Stimulated activated CD4-positive, alpha-beta T cell treated with anti-CD3 and anti-CD28 coated beads, Interleukin-2, amount 100 ng/mL, for 48 hours (primary cell): ENCODE measurements at places on chromosomes 4 and X.

GRCh38 chr4:51843309-51844152, 578 bp downstream of the DCUN1D4 start:
- peak; percentile 39 for DNase-seq

DNA sequence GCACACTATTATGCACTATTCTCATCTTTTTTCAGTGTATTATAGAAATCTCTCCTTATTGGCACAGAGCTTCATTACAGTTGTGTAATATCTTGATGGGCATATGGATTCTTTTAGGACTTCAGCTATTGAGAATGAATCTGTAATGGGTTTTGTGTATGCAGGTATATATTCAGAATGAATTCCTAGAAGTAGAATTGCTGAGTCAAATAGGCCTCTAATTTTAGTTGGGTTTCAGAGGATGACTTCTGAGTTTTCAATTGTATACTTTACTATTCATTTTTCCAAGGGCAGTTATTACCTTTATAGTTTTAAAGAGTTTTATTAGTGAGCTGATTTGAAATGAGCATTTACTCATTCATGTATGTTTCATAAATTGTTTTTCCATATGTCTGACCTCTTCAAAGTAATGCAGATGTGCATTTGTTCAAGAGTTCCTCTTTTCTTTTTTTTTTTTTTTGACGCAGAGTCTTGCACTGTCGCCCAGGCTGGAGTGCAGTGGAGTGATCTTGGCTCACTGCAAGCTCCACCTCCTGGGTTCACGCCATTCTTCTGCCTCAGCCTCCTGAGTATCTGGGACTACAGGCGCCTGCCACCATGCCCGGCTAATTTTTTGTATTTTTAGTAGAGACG, 19.5 kb downstream of the CASP6 start:
- no peak for DNase-seq

GRCh38 chr4:176762661-176763308, 29.9 kb downstream of the VEGFC start:
- DNase-seq: no peak

- no peak for DNase-seq
These were observed 59.9 kb downstream of the RTL9 start for GRCh38 chrX:110418316-110419235.

- no peak for DNase-seq
These were observed 41.1 kb upstream of the MGST2 start for GRCh38 chr4:139624441-139625092.

GRCh38 chr4:162497564-162498167, 333.9 kb upstream of the FSTL5 start:
- no peak for DNase-seq

GRCh38 chr4:61771056-61771455, 570.9 kb downstream of the ADGRL3 start:
- no peak for DNase-seq

- DNase-seq: no peak
These were observed 23.4 kb upstream of the CT47A1 start for GRCh38 chrX:121008920-121009319.

DNA sequence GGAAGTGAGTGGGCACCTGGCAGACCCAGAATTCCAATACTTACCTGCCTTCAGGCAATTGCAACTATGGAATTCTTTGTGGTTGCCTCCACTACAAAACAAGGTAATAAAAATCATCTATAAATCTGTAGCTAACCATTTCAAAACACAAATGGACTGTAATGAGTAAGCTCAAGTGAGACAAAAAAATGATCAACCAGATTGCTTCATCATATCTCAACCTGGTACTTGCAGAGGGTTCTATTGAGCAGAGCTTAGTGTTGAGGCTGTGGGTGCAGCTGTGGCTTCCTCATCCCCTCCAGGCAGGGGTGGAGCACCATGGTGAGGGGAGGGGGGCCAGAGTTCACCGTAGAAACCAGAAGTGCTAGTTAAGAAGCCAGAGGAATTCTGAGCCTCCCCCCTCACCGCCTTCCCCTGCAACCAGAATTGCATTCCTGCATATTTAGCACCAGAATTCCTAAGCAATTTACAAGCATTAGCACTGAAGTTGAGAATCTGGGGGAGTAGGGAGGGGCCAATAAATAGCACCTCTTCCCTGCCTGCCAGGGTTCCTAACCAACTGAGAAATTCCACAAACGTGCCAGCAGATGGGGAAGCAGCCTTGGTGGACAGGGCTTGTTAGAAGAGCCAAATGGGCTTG, 11.5 kb downstream of the CTAG1A start:
- no peak for DNase-seq

GRCh38 chr4:36439556-36439955, 158.1 kb downstream of the DTHD1 start:
- DNase-seq: no peak

DNA sequence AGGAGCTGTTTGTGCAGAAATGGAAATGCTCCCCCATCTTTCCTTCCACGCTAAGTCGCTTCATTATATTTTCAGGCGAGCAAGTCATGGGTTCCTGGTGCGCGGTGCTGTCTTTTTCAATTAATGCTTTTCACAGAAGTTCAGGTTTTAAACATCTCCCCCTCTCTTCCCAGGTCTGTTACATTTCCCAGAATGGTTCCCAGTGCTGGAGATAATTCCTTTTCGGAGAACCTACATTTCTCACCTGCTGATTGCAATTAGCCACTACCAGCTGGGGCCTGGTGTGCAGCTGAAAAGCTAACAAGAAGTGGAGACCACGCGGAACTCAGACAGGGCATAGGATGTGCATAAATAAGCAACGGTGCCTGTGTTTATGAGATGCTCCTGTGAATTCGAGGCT, 217.8 kb downstream of the MID1IP1 start:
- no peak for DNase-seq

DNA sequence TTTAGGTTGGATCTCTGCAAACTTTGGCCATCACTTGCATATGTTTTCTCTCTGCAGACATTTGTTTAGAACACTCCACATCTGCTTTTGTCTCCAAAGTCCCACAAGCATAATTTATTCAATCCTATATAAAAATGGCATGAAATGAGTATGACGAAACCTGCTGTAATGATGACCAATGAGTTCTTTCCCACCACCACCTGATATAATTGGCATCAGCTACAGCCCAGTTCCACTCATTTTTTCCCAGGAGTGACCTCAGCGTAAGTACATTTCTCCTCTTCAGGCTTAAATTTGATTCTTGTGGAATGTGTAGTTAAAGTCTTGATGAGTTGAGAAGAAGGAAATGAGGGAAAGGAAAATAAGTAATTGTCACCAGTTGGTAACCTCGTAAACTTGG, 205.1 kb downstream of the AWAT2 start:
- no peak for DNase-seq

DNA sequence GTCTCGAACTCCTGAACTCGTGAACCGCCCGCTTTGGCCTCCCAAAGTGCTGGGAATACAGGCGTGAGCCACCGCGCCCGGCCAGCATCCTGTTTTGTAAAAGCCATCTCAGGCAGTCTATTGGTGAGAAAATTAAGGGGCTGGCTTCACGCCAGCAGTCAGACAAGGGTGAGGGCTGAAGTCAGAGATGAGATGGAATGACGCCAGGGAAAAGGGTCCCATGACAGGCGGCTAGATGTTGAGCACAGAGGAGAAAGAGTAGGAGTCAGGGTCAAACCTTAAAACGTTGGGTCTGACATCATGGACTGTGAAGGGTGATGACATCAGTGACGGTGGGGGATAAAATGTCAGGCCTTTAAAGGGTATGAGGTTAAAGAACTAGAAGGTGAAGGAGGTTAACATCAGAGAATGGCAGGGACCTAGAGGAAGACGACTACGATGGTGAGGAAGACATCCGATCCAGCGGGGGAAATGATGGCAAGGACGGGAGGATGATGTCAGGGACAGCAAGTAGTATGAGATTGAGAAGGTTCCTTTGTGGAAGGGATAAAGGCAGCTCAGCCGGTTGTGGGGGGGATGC, 504 bp upstream of the RBM3 start:
- no peak for DNase-seq

DNA sequence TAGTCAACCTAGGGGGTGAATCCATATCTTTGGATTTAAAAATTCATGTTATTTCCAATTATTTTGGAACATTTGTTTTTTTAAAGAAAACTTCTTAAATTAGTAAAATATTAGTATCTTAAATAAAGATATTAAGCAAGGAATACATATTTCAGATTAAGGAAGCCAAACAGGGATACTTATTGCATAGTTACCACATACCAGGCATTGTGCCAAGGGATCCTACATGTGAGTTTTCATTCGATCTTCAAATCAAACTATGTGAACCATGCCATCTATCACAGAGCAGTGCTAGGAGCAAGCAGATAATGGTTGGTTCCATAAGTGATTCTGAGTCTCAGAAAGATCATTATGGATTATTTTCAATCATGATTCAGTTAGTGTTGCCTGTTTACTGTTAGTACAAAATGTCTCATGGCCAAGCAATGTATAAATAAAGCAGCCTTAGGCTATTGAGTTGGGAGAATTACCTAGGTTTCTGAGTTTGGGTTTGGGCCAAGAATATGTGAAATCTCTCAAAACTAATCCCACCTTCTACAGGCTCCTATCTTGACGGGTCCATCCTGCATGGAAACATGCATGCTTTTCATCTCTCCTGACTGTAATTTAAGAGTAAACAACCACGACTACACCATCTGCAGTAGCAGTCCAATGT, 176.7 kb downstream of the NPFFR2 start:
- no peak for DNase-seq

DNA sequence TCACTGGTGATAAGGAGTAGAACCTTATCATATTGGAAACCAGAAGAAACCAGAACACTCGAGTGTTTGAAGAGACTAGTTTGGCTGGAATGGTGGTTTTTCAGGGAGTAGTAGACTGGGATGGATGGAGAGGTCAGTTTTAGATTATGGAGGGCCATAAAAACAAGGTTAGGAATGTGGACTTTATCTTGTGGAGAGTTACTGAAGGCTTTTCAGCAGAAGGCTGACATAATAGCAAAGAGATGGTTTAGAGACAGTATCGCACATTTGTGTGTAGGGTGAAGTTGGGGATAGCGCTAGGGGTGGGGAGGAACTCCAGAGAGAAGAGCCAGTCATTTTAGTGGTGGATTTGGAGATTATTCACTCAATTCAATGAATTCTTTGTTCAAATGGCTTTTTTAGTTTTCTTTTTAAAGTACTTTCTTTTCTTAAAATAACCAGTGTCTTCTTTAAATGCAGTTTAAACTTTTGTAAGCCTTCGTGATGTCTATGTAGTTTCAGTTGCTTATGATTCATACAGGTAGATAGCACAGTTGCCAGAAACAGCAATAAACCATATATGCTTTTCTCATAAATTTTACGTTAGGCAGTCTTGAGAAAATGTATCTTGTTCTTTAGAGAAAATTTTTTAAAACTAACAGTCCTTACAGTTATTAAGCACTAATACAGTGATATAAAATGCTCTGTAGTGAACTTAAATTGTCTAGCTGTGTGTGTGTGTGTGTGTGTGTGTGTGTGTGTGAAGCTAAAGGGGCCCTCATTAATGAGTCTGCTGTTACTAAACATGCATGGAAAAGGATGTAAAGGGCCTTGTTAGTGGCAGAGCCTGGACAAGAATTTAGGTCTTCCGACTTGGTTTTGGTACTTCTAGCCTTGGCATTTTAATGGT, 3.8 kb downstream of the ARHGAP10 start:
- no peak for DNase-seq

DNA sequence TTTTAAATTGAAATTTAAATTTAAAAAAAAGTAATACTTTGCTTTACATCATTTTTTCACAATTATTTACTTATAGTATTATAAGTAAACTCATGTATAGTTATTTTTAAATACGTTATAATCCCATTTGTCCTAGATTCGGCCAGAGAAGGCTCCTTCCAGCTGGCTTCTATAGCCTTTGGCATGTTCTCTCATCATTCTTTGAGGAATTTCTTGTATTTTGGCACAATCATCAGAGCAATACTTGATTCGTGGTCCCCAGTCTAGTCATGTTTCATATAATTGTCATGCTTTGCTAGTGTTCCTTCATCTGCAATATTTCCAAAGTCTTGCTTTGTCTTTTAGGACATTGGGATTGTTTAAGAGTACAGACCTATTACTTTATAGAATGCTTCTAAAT, 1037.9 kb upstream of the AGA start:
- DNase-seq: no peak

DNA sequence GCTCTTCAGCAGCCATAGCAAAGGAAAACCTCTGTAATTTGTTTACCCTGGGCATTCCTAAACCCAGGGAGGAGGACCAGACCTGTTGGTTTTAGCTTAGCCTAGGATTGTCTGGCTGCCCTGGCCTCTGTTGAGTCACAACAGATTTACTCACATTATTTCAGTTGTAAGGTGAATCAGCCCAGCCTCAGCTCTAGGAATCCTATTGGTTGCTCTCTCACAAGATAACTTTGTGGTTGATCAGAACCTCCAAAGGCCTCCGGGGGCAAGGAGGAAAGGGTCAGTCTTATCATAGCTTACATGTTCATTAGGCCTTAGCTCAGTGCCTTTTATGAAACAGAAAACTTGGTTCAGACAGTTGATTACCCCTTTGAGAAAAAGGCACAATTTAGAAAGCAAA, 41.0 kb downstream of the PDK3 start:
- DNase-seq: peak; percentile 18

DNA sequence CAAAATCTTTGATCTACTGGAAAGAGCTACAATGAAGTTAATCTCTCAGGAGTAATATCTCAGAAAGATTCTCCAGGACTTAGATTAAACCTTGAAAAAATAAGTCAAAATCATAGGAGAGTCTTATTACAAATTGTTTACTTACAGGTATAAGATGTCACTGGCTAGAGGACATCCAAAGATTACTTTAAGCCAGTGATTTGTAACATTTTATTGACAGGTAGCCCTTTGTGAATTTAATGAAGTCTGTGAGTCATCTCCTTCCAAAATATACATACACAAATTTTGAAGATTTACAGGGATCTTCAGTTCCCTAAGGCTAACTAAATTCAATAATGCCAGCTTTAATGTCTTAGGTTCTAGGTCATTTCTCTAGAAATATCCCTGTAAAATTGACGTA, 359.7 kb downstream of the EPHA5 start:
- DNase-seq: no peak

- no peak for DNase-seq
These were observed 10.5 kb upstream of the TIGD2 start for GRCh38 chr4:89100853-89101252.

GRCh38 chr4:38686682-38687081, 22.7 kb downstream of the KLF3 start:
- no peak for DNase-seq

- DNase-seq: no peak
These were observed 78.8 kb upstream of the PCDH7 start for GRCh38 chr4:30641345-30641744.

- no peak for DNase-seq
These were observed 2.0 kb upstream of the RIPPLY1 start for GRCh38 chrX:106905064-106905708.

- DNase-seq: no peak
These were observed 338.5 kb downstream of the SPOCK3 start for GRCh38 chr4:166895771-166896170.

- DNase-seq: no peak
These were observed 81.7 kb upstream of the KCNIP4 start for GRCh38 chr4:22030307-22030706.

DNA sequence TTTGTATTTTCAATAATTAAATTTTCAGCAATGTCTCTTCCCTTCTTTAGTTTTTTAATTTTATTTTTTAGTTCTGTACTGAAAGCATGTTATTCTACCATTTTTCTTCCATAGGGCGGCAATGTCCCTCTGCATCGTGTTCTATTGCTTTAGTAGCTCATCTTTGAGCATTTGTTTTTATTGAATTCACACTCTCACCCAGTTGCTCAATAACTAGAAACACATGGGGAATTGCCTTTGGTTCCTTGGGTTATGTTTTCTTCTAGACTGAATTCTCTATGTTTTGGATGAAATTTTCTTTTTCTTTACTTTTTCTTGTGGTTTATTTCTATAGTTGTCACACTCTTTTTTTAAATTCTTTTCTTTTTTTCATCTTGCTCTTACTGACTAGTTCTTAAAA, 233.8 kb upstream of the LDB2 start:
- no peak for DNase-seq
